Heart left ventricle (tissue), 16 donors: ENCODE measurements at places on chromosomes 2 and 18. TPM values are rescaled to one million over a fixed set of nuclear protein-coding genes. Genes with fewer than 3 reads are reported as not detected.

DNA sequence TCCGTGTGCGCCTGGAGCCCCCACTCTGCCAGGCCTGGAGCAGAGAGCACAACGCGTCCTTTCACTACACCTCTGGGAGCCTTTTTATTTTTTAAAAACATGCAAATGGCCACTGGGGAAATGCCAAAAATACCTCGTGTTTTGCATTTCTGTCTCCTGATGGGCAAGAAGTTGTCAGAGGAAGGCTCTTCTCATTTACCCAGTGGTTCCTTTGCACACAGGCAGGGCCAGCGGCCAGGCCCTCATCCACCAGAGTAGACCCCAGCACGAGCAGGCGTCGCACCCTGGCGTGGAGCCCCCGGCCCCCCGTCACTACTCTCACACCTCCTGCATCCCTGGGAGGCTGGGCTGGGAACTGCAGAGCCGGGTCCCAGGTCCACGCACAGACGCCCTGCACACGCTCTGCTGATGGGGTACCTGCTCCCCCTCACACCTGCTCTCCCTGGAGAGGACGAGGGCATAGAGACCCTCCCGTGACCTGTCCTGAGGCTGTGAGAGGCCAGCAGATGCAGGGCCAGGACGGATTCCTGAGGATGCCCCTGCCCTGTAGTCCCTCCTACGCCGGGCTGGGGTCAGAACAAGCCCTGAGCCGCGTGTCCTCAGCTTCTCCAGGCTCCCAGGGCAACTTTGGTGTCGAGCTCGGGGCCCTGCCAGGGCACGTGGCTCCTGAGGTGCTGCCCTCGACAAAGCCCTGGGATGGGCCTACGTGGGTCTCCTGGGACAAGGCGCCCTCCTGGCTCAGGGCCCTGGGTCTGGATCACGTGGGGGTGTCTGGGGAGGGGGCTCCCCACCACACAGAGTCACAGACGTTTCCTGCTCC is 65.0 kb downstream of the NFATC1 start:
- no peak for DNase-seq

GRCh38 chr2:129866391-129866790 is 113.1 kb upstream of the RAB6C start:
- no peak for DNase-seq

DNA sequence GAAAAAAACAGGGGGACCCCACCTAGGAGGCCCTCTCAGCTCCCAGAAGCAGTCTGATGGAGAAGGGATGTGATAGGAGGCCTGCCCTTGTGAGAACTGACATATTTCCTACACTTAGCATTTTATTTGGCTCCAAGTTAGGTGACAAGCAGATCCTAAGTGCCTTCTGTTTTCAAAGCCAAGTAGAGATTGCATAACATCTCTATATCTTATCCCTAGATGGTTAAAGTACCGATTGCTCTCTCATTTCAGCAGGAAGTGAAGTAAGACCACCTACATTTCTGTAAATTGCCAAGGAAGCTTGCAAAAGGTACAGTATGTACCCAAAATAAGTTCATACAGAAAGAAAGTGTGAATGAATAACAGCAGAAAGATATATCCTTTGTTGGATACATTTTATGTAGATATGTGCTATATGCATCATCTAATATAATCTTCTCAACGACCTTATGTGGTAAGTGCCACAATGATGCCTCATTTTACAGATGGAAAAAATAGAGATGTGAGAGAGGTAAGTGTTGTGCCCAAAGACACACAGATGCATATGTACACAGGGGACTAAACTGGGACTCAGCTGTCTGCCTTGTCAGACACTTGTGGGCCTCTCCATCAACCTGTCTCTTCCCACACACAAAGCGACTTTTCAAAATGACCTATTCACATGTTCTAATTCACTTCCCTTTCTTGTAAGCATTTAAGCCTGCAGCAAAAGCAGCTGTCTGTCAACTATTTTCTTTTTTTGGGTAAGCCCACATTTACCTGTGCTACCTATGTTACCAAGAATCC is 38.9 kb downstream of the DHRS9 start:
- DNase-seq, result no peak

GRCh38 chr18:62877411-62878221 is 162.3 kb downstream of the PHLPP1 start:
- DNase-seq, result no peak

GRCh38 chr2:162579169-162579568 is 235.2 kb downstream of the GCA start:
- DNase-seq, result no peak

DNA sequence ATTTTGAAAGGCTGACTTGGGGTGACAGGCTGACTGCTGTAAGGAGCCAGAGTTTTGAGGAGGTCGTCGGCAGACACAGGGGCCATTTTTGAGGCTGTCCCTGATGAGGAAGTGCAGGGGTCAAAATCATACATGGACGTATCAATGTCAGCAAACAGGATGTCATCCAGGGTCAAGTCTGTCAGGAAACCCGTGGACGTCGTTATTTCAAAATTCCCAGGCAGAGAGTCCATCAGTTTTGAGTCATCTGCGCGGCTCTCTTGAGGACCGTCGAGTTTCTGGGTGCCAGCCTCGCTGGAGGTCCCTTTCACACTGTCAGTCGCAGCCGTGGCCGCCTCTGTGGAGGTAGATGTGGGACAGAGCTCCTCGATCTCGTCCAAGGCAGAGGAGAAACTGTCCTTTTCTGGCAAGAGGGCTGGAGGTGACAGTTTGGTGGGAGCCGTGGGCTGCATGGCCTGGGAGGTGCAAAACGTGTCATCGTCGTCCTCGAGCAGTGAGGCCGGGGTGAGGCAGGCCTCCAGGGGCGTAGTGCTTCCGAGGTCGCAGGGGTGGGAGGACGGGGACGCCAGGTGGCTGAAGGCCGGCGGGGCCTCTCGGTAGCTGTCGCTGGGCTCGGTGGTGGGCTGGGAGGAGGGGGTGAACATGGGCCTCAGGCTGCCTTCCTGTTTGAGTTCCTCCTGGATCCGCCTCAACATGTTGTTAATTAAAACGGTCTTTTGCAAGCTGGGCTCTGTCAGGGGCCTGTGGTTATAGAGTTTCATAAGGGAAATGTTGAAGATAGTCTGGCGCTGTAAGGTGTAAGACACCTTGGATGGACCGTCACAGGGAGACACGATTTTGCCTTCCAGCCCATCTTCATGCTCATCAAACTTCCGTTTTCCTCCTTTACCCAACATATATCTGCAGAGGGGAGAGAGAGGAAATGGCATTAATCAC is 17.5 kb downstream of the SERTAD2 start:
- no peak for DNase-seq

The DNAH6 gene
- total RNA-seq, result 0.22 TPM

The OLA1 gene
- total RNA-seq, result 80.3 TPM
